Stimulated activated CD8-positive, alpha-beta memory T cell treated with anti-CD3 and anti-CD28 coated beads, Interleukin-7, amount 100 ng/mL, for 24 hours (primary cell): ENCODE measurements at places on chromosomes 12 and 14.
A peak's percentile ranks its signal among the peaks of the same experiment; 100 is the strongest.

DNA sequence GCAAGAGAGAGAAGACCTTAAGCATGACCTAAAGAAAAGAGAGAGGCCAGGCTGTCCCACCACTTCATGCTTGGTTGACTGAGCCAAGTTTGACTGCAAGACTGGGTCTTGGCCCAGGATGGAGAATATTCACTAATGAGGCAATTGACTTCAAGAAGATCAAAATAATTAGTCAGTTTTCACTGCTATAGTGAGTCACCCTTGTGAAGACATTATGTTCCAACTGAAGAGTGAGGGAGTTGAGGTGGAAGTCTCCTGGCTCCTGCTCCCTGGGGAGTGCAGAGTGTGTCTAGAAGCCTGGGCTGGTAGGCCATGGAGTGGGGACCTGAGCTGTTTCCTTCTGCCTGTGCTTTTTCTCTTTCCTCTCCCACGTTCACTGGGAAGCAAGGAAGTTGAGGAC is 117.6 kb downstream of the CACNA1C start:
- DNase-seq = no peak

GRCh38 chr12:77133566-77133965 is 68.2 kb upstream of the E2F7 start:
- no peak for DNase-seq

DNA sequence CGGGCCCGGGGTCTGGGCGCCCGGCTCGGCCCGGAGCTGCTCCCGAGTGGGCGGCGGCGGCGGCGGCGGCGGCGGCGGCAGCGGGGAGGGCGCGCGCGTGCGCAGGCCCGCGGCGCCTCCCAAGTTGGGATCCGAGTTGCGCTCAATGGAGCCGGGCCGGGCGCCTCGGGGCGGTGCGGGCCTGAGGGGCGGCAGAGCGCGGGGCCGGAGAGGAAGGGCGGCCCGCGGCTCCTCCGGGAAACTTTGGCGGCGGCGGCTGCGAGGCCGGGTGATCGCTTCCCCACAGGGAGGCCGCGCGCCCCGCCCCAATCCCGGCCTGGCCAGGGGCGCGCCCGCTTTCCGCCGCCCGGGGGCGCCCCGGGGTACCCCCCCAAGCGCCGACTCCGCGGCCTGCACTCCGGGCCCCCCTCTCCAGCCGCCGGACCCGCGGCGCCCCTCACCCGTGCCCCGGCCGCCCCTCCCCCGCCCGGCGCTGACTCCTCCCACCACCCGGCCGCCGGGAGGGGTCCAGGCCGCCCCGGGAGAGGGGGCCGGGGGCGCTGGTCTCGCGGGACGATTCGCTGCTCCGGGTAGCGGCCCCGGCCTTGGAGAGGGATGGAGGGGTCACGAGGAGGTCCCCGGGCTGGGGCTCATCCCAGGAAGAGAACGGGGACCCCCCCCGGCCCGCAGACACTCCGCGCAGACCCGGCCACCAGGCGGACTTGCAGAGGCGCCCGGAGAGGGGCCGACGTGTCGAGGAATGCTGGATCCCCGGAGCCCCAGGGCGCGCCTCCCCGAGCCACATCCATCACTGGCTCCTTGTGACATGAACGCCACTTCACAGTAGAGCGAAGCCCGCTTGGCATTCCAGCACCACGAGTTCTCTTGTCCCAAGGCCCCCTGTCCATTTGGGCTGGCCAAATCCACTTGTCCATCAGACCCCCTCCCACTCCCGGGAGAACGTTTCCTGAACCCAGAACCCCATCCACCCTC is at the start of gene RILPL1:
Gene RILPL1, minus strand, starts transcription at position 48 of the 972 bp plus-strand sequence. CDS start 237 bp downstream, outside the sequence.
- DNase-seq = peak; percentile 21

- no peak for DNase-seq
Measured at GRCh38 chr12:66189486-66189843, 451 bp downstream of the IRAK3 start.

- DNase-seq = no peak
Measured at GRCh38 chr14:28307506-28307905, 459.1 kb upstream of the FOXG1 start.

DNA sequence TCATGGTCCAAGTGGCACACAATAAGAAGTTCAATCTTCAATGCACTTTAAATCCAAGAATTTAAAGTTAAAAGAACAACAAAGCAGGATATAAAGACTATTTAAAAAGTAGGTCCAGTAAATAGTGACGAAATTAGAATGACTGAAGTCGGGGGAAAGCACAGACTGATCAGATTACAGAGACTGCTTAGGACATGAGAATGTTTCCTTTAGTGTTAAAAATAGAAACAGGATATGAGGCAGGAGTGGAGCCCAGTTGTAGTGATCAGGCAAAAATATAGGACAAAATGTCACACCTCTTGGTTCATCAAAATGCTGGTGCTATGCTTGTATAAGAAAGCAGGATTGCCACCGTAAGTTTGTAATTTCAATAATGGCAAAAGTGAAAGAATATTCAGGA is 52.2 kb upstream of the CD163 start:
- DNase-seq = no peak

GRCh38 chr14:96285667-96286066 is 29.7 kb downstream of the BDKRB1 start:
- no peak for DNase-seq

DNA sequence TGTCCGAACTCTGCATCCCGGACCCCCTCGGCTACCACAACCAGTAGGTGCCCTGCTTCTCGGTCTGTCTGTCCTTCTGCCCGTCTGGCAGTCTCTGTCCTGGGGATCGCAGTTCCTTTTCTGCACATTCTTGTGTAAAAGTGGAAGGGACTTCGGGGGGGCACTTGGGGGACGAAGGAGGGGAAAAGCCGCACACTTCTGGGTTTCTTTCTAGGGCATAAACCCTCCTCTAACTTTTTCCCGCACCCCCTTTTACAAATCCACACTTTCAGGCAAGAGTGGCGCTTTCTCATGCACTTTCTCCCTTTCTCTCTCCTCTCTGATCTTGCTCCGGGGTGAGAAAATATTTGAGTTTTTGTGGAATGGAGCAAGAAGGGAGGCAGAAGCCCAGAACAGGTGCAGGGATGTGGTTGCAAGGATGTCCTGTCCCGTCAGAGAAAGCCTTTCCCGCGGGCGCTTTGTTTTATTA is 506 bp downstream of the ESRRB start:
- DNase-seq = no peak

GRCh38 chr14:49479432-49479831 is 106.7 kb downstream of the RPS29 start:
- DNase-seq = no peak

GRCh38 chr14:98840091-98840490 is 431.9 kb downstream of the BCL11B start:
- DNase-seq = no peak

DNA sequence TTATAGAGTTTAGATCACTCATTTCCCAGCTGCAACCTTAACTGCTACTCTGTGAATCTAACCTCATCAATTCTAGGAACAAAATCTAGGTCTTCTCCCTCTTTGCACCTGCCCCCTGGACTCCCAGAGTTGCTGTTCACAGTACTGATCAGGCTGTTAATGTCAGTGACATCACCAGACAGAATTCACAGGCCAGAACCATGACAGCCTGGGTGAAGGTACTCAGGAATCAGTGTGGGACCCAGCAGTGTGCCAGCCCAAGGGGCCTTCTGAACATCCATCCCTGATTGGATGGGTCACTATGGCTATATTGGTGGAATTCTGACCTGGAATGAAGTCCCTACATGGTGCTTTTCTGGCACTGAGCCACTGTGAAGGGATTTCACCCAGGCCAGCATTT is 72.8 kb downstream of the CLMN start:
- DNase-seq = no peak

DNA sequence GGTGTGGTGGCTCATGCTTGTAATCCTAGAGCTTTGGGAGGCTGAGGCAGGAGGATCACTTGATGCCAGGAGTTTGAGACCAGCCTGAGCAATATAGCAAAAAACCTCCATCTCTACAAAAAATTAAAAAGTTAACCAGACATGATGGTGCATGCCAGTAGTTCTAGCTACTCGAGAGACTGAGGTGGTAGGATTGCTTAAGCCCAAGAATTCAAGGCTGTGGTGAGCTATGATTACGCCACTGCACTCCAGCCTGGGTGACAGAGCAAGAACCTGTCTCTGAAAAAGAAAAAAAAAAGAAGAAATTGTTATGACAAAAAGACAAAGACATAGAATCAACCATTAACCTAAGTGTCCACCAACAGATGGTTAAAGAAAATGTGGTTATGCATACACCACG is 2.1 kb upstream of the ATP23 start:
- no peak for DNase-seq

- DNase-seq = no peak
Measured at GRCh38 chr12:56980268-56980667, 22.9 kb upstream of the RDH16 start.

GRCh38 chr12:108162207-108162606 is 33.1 kb downstream of the WSCD2 start:
- no peak for DNase-seq

- DNase-seq = no peak
Measured at GRCh38 chr12:6125310-6125608, 789 bp upstream of the VWF start.

- no peak for DNase-seq
Measured at GRCh38 chr14:86055512-86056075, 525.6 kb downstream of the FLRT2 start.

DNA sequence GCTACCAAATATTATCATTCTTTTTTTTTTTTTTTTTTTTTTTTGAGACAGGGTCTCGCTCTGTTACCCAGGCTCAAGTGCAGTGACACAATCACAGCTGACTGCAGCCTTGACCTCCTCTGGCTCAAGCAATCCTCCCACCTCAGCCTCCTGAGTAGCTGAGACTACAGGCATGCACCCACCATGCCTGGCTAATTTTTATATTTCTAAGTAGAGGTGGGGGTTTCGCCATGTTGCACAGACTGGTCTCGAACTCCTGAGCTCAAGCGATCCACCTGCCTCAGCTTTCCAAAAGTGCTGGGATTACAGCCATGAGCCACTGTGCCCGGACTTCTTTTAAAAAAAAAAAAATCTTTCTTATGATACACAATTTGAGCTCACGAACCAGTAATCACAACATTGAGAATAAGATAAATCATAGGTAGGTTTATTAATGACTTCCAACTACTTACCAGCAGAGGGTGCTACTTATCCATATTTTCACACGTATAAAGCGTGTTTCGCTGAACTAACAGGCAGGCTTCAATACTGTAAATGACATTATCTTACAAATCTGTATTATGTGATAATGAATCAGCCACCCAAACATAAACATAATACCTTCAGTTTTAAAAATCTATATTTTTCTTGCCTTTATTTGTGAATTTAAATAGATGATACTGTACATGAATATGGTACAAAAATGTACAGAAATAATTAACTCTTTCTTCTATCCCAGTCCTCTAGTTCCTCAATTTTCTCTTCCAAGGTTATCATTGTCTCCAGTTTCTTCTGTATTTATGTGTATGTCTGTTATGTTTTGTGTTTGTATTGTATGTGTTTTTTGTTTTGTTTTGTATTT is 42.5 kb upstream of the BCAT1 start:
- DNase-seq = no peak

- no peak for DNase-seq
Measured at GRCh38 chr12:91877456-91878235, 268.0 kb downstream of the BTG1 start.

DNA sequence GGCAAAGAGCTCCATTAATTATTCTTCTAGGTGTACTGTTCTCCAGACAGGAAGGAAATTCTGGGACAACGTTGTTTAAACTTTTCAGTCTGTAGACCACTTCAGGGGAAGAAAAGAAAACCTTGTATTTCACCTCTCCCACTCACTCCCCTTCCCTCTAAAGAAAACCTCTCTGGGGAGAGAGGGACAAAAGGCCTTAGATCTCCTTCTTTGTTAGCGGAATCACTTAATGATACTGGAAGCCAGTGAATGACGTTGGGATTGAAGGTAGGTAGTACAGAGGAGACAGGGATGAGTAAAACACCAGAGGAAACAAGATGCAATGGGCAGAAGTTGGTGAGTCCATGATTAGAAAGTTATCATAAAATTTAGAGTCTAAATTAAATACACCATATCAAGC is 38.7 kb upstream of the SGPP1 start:
- DNase-seq = no peak

GRCh38 chr12:121676190-121676589 is 6.7 kb upstream of the MORN3 start:
- no peak for DNase-seq

- no peak for DNase-seq
Measured at GRCh38 chr12:78725951-78726580, 138.5 kb upstream of the SYT1 start.

- DNase-seq = no peak
Measured at GRCh38 chr14:61710853-61711817, 15.8 kb downstream of the HIF1A start.

DNA sequence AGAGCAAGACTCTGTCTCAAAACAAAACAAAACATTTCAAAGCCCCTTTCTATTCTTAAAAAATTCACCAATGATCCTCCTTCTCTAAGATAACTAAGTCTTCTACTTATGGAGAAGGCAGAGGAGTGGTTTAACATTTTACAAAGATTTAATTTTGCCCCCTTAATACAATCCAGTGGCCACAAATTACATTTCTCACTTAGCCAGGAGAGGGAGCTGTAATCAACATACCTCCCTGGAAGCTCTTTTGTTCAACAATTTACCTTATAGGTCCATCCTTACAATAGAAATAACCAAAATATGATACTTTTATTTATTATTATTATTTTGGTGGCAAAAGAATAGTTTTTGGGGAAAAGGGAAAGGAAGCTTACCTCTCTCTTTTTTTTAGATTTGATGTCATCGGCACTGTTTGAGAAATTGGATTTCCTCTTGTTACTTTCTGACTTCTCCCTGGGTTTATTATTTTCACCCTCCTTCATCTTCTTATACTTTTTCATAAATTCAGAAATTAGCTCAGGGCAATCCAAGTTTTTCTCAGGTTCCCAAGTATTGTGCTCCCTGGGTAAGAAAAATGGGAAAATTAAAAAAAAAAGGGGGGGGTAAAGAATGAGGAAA is 28.1 kb downstream of the CBX5 start:
- no peak for DNase-seq
